Right ventricle myocardium superior (tissue), 1 donor: ENCODE measurements at places on chromosomes 5 and 9.

DNA sequence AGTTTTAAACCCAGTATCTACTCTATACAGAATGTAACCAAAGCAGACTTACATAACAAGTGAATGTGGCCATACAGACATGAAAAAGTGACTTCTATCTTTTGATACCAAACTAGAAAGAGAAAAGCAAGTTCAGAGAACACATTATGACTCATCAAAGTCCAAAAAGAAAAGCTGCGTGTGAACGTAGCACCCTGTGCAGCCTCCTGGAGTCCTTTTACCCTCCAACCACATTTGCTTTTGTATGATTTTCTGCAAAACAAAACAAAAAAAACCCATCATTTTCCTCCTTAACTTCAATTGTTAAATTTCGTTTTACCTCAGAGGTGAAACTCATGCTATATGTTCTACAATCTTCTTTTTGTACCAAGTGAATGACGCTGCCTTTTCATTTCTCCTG, 2.8 kb upstream of the SMARCA2 start:
- no peak for DNase-seq

DNA sequence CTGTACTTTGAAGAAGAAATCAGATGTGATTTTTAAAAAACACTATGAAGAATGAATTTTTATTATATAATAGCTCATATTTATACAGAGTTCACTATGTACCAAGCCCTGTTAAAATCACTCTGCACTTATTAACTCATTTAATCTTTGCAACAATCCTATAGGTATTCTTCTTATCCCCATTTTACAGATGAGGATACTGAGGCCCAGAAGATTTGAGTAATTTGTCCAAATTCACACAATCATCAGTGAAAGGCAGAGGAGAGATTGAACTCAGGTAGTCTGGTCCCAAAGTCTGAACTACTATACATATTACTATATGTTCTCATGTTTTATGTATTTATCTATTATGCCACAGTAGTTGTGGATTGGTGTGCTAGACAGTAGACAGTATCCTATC, 16.1 kb downstream of the PLAC8L1 start:
- no peak for DNase-seq

- DNase-seq, result peak; percentile 31
Measured at GRCh38 chr5:163165277-163165676, 272.1 kb upstream of the CCNG1 start.

DNA sequence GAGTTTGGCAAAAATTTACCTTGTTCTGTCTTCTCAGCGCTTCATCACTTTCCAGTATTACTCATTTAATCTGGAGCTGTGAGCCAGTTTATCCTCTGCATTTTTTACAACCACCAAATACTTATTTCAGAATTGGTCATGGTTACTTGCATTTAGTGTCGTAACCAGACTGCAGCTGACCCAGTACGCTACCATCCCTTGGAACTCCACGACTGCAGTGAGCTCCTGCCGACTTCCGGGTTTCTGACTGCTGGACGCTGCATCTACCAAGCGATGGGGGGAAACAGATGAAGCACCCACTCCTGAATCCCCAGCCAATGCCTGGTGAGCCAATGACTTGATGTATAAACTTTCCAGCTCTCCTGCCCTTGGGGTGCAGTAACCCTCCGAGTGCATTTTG, 174.4 kb upstream of the PRLR start:
- DNase-seq, result no peak

DNA sequence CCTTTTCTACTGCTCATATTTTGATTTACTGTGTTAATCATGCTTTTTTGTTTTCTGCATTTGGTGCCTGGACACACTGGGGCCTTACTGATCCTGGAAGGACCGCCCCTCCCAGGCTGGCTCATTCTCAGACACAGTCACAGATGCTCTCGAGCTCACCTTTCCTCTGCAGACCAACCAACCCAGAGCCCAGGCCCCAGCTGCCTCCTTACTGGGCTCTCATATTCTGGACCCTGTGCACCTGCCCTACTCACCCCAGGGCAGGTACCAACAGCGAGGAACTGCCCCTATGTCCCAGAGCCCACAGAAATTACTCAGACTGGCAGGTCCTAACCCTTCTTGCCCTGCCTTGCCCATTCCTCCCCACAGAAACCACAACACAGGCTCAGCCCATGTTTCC, 6.6 kb upstream of the OR2V2 start:
- no peak for DNase-seq

GRCh38 chr9:77765781-77766259, 117.7 kb upstream of the GNA14 start:
- DNase-seq, result no peak

GRCh38 chr9:95078939-95079338, 238.6 kb downstream of the FANCC start:
- no peak for DNase-seq
